NCI-H446 treated with DMSO at 0.1 percent for 48 hours (cell line): ENCODE measurements at places on chromosomes 12 and 14.

DNA sequence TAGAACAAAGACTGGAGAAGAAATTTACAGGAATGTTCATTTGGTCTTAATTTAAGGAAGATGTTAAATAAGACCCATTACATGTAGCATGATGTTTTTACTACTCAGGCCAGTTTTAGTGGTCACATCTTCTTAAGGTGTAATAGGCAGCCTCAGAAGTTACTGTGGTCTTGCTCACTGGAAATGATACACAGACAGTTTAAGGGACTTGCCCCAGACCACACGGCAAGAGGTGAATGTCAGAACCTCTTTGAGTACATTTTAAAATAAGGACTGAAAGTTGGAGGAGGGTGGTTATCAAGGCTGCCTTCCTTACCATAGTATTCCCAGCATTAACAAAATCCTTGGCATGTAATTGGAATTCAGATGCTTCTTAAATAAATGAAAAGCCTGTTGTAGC lies 37.9 kb downstream of the LRRK2 start:
- DNase-seq: no peak

- no peak for DNase-seq
These were observed 11.9 kb downstream of the PLD4 start for GRCh38 chr14:104936361-104937155.

- no peak for DNase-seq
These were observed 39.1 kb downstream of the MBIP start for GRCh38 chr14:36281309-36281708.

GRCh38 chr12:45909041-45909713 lies 81.2 kb downstream of the SCAF11 start:
- no peak for DNase-seq

- no peak for DNase-seq
These were observed 88.4 kb downstream of the POLR3B start for GRCh38 chr12:106445959-106446358.

DNA sequence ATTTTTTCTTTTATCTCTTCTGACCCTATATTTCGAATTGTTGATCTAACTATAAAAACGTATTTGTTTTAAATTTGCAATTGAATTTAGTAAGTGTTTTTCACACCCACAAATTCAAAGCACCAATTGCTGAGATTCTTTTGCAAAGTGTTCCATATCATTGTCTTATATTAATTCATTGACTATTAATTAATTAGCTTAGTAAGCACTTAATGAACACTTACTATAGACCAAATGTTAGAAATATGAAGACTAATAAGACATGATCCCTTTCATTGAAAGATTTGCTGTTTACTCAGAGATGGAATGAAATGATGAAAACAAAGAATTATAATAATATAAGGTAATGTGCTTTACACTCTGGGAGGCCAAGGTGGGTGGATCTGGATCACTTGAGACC lies 14.2 kb downstream of the ANO4 start:
- DNase-seq: no peak

- DNase-seq: no peak
These were observed 110.1 kb downstream of the SAMD4A start for GRCh38 chr14:54676812-54677708.

DNA sequence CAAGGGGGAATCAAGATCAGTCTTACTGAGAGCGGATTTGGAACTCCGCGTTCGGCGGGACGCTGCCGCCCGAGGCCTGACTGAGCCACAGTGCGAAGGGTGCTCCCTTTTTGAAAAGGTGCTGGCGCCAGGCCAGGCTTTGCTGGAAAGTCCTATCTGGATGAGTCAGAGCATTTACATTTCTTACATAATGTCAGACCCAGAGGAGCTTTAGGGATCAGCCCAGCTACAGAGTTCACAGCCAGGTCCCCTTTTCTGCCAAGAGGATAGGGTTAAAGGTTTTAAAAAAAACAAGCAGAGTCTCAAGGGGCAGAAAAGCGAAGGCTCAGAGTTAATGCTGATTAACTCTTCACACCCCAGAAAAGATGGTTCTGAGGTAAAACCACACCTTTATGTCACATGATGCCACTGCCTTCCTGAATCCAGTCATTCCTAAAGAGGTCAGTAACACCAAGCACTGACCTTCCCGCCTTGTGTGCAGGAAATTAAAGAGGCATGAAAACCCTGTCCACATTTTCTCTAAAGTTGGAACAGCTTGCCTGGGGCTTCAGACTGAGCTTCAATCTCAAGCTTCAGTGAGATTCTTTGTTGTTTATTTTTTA lies 11.7 kb upstream of the FBXL14 start:
- peak; percentile 86 for DNase-seq

- no peak for DNase-seq
These were observed 297.2 kb downstream of the FBXL14 start for GRCh38 chr12:1297206-1297605.

DNA sequence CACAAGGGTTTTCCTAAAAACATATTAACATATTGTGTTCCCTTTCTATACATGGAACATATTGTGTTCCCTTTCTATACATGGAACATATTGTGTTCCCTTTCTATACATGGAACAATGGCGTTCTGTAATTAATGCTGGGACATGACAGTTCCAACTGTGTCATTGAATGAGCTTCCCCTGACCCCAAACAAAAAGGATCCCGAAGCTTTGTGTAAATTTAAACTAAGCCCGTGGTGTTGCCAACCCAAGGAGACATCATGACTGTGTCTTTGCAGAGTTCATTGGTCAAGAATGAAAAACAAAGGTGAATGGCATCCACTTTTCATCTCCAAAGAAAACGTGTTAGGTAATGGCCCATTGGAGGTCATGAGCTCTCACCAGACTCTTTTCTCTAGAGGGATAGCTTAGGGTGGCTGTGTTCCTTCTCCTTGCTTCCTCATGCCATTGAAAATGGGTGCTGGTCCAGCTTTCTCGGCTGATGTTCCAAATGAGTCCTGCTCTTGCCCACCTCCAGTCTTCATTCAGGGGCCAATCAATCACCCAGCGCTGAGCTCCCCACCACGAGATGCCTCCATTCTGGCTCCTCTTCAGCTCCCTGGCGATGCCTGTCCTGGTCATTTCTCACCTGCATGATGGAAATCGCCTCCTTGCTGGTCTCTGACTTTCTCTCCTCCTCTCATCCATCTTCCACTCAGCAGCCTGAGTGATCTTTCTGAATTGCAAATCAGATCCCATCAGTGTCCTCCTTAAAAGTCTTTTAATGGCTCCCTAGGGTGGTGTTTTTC lies 156.1 kb downstream of the VRK1 start:
- DNase-seq: no peak

DNA sequence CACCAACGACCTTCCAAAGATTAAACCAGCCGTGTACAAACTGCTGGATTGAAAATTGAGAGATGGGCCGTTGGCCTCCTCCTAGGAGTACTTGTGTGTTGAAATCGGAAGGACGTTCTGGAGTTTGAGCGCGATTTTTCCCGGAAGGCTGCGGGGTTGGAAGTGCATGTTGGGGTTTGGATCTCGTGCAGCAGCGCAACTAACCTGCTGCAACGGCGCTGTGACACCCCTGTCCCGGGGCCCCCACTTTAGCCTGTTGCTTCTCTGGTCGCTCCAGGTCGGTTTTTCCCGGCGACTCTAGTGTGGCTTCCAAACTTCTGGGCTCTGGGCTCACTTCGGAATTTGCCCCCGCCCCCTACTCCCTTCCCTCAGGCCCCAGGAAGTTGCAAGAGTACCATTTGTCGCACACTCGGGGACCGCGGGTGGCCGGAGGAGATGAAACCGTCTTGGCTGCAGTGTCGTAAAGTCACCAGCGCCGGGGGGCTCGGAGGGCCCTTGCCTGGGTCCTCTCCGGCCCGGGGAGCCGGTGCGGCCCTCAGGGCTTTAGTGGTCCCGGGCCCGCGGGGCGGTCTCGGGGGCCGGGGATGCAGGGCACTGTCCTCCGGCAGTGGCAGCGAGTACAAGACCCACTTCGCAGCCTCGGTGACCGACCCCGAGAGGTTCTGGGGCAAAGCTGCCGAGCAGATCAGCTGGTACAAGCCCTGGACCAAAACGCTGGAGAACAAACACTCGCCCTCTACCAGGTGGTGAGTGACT lies at the start of gene ACSS3:
TSS of gene ACSS3 (plus strand) at position 394 of the 756 bp plus-strand sequence. CDS start at position 436, 42 bp downstream.
- DNase-seq: no peak

DNA sequence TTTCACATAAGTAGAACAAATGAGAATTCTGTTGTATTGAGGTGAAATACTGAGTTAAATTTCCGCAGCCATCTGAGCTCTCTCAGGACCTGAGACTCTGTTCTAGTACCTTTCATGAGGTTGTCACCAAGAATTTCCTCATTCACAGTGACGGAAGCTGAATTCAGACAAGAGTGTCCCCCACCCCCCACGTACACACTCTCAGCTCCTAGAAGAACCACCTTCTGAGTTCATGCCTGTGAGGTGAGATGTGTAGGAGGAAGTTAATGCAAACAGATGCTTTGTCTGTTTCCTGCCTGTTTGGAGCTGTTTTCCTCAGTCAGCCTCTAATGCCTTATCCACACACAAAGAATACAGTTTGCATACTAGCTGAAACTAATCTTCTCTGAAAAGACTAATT lies 18.2 kb downstream of the BICDL1 start:
- DNase-seq: no peak

GRCh38 chr12:46921764-46922133 lies 96.0 kb upstream of the SLC38A4 start:
- no peak for DNase-seq

DNA sequence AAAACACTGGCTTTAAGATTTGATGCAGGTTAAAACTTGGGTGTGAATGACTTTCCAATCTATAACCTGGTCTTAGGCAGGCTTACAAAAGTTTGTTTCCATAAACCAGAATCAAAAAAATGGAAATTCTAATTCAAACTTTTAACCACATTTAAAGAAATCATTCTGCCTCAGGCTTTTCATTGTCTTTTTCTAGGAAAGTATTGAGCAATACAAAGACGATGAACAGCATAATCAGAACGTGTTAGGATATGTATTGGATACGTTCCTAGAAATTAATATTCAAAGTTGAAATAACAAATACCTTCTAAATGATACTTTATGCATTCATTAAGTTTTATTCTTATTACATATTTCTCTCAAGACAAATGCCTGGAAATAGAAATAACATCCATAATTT lies 172.9 kb downstream of the CEP128 start:
- no peak for DNase-seq

DNA sequence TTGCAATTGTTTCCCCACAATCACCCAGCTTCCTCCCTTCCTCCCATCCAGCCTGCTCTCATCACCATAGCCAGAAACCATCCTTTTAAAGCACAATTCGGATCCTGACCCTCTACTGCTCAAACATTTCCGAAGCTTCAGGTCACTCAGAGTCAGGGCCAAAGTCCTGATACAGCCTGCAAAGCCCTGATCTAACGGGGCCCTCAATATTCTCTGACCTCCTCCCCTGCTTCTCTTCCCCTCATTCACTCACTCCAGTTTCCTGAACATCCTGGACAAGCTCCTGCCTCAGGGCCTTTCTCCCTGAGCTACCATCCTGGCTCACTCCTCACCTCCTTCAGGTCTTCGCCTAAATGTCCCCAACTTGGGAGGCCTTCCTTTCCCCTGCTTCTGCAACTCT lies 46.1 kb downstream of the PITPNM2 start:
- no peak for DNase-seq

DNA sequence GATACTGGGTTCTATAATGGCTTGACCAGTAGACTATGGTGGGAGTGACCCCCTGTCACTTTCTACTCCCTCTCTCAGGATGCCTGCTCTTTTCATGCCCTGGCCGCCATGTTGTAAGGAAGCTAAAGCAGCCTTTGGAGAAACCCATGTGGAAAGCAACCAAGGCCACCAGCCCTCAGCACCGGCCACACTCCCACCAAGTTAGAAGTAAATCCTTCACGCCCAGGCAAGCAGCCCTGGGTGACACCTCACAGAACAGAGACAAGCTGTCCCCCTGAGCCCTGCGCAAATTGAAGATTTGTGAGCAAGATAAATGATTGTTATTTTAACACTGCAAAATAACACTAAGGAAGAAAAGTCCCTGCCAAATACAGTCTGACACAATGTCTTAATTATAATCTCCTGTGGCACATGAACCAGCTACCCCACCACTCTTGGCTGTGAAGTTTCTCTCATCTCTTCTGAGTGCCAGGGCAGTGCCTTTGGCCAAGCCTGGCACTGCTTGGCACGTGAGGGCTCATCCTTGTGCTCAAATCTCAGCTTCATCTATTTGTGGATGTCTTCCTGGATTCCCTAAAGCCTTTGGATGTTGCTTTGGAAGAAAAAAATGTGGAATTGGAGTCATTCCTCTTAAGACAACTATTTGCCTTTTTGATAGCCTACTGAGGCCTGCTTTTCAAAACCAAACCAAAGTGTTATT lies 39.2 kb upstream of the PIWIL1 start:
- DNase-seq: no peak

- no peak for DNase-seq
These were observed 518 bp downstream of the GSKIP start for GRCh38 chr14:96363751-96364336.

- DNase-seq: no peak
These were observed 408.1 kb upstream of the TMTC1 start for GRCh38 chr12:30191696-30192455.

DNA sequence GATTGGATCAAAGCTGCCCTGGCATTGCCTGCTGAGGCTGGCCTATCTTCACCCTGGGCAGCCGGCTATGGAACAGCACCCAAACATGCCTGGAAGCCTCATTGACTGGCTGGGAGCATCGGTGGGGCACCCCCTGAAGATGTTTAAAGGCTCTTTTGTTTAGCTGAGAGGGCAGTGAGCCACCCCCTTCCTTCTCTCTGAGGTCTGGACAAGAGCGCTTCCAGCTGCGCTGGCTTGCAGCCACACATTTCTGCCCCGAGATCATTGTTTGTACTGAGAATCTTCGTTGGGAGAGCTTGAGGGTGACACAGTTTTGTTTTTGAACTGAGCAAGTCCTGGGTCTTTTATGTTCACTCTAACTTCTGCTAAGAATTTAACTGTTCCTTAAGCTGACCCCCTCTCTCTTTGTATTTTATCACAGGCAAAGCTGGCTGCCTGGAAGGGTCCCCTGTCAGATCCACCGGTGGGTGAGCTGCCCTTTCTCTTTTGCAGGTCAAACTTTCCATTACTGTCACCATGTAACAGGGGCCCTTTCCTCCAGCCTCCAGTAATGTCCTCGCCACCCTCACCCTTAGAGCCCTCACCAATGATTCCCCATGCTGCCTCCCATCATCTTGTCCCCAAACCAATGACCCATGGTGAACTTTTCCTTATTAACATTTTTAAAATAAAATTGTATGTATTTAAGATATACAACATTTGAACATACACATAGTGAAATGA lies 212.2 kb downstream of the KIF26A start:
- DNase-seq: peak; percentile 47

DNA sequence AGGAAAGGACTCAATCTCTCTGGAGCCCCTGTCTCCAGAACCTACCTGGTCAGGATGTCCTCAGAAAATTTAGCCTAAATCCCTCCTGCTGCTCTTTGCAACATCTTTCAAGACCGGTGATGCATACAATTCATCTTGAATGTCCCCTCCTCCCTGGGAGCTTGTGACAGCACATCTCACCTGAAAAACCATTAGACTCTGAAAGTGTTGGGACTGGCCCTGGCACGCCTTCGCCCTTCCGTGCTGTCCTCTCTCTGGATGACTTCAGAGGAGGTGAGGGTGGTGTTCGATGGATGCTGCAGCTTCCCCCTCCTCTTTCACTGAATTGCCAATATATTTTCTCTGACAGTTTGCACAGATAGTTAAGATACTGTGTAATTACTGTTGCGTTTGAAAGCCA lies 90.9 kb upstream of the CISTR start:
- DNase-seq: no peak

GRCh38 chr12:53805791-53806190 lies 54.0 kb upstream of the CISTR start:
- DNase-seq: no peak

- no peak for DNase-seq
These were observed 76.7 kb downstream of the SCAF11 start for GRCh38 chr12:45913631-45914030.

GRCh38 chr14:70468731-70469130 lies 16.8 kb downstream of the ADAM21 start:
- no peak for DNase-seq

- DNase-seq: no peak
These were observed 78.0 kb downstream of the PTPN21 start for GRCh38 chr14:88476825-88477224.
